ENCODE measurements at places on chromosomes 2 and 18. TPM values are rescaled to one million over a fixed set of nuclear protein-coding genes. Genes with fewer than 3 reads are reported as not detected.

- DNase-seq: no peak
Measured at GRCh38 chr2:146814971-146815370, 1029.9 kb upstream of the ACVR2A start.

- no peak for DNase-seq
Measured at GRCh38 chr2:169464466-169464865, 14.8 kb upstream of the BBS5 start.

GRCh38 chr2:129619471-129619870 lies 360.0 kb upstream of the RAB6C start:
- DNase-seq: peak; percentile 41

DNA sequence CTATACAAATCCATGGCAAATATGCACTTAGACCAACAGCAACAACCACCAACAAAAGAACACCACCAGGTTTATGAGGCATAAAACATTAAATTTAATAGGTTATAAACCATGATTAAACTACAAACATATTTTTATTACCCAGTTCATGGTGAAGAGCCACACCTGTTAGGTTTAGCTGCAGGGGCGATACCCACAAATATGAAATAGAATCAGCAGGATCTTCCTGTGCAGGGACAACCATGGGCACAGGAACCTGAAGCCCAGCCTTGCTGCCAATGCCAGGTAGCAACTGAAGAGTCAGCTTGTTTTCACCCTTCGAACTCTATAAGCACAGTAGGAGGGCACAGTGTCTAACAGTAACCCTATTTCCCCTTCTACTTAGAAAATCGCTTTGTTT lies 675.0 kb downstream of the SATB2 start:
- DNase-seq: no peak

The TBR1 gene
- not detected for polyA plus RNA-seq

GRCh38 chr2:98522854-98523253 lies 78.2 kb downstream of the INPP4A start:
- DNase-seq: no peak

- DNase-seq: no peak
Measured at GRCh38 chr2:191637182-191638078, 40.5 kb upstream of the NABP1 start.

The LBH gene
- 89.0 TPM for polyA plus RNA-seq

The GPBAR1 gene
- 1.8 TPM for polyA plus RNA-seq

DNA sequence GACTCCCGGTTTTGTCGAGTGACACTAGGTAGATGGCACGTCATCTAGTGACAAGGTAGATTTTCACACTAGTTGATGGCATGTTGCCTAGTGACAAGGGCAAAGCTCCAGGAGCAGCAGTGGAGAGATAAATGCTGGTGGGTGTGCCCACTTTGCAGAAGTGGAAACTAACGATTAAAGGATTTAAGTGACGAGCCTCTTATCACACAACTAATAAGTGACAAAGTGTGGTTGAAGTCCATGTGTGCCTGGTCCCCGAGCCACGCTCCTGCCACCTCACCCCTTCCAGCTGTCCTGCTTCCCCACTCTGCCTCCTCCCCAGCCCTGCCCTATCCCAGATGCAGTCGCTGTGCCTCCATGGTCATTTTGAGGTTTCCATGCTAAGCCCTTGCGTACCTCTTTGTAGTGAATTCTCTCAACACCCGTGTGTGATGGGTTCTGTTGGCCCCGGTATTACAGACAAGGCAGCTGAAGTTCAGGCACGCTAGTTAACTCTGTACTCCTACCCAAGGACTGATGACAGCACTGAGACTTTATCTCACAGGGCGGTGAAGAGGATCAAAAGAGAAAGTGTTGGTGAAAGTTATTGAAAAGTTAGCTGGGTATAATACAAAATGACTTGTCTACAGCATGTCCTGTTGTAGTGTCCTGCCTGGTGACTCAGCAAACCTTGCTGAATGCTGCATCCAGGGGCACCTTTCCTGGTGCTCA lies 113.4 kb upstream of the GLI2 start:
- no peak for DNase-seq

The CXCR4 gene
- 49.5 TPM for polyA plus RNA-seq

- no peak for DNase-seq
Measured at GRCh38 chr2:231176066-231176465, 22.4 kb upstream of the ARMC9 start.

- no peak for DNase-seq
Measured at GRCh38 chr2:64631771-64632170, 21.9 kb downstream of the SERTAD2 start.

DNA sequence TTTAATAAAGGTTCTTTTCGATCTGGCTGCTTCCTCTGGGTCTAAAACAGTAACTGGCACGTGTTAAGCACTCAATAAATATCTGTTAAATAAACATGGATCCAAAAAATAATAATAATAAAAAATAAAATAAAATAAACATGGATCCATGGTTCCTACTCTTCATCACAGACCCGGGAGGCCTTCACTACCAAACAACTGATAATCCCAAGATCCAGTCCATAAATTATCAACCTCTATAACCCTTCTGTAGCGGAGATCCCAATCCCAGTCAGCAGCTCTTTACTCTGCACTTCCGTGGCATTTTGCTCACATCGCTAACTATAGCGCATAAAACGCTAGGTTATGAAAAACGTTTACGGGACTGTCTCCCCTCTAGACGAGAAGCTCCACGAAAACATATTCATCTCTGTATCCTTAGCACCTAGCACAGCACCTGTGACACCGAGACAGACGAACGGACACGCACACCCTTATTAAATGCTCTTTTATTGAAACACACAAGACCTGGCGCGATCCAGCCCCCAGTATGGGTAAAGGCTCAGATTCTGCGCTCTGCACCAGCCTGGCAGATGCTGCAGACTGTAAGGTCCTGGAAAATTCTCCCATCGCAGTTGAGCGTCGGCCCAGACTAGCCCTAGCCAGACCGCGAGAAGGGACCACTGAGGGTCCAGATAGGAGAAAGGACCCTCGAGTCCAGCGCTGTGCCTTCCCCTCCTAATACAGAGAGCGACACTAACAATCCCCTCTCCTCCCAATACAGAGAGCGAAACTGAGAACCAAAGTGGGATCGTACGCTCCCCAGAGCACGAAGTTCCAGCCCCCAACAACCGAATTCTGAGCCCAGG lies 770 bp downstream of the NBAS start:
- DNase-seq: no peak

- DNase-seq: no peak
Measured at GRCh38 chr2:58239243-58239925, 1.7 kb downstream of the FANCL start.

The IL1RL2 gene
- 1.3 TPM for polyA plus RNA-seq
